MG63 (cell line): ENCODE measurements at places on chromosomes 13 and 19. TPM values are rescaled to one million over a fixed set of nuclear protein-coding genes. Genes with fewer than 3 reads are reported as not detected.
A peak's percentile ranks its signal among the peaks of the same experiment; 100 is the strongest.

The SMIM7 gene
- 89.0 and 111 TPM in 2 replicates for total RNA-seq

The SYCN gene
- not detected in 2 replicates for total RNA-seq

DNA sequence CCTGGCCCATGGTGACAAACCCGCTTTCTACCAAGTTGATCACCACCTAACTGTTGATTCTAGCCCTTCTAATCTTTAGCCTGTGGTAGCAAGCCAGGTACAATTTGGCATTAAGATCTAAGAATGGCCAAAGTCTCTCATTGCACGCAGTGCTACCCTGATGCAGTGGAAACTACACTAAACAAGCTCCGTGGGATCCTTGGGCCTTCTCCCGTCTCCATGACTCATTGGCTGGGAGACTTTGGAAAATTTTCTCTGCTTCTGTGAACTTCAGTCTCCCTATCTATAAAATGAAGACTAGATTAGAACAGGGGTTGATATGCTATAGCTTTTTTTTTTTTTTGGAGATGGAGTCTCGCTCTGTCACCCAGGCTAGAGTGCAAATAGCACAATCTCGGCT lies 223.0 kb downstream of the TSHZ3 start:
- DNase-seq: peak; percentile 63

The TTYH1 gene
- not detected in 2 replicates for total RNA-seq
